NT2/D1 (cell line): ENCODE measurements at places on chromosomes 3 and 15.

DNA sequence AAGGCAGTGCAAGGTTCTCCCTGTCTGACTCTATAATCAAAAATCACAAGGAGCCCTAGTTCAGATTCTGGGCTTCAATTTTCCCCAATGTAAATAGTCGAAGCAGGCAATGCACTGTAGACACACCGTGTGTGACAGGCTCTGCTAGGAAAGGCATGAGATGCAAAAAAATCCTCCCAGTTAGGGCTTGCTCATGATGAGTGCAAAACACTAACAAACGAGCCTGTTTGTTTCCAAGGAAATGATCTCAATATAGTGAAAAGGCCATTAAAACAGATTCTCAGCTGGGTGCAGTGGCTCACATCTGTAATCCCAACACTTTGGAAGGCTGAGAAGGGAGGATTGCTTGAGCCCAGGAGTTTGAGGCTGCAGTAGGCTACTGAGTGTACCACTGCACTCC is 55.7 kb downstream of the UMPS start:
- no peak for DNase-seq

GRCh38 chr3:195450731-195451229 is 8.0 kb upstream of the ACAP2 start:
- no peak for DNase-seq

- no peak for DNase-seq
Observed at GRCh38 chr15:90191794-90192509, 9.2 kb upstream of the SEMA4B start.

GRCh38 chr3:138399766-138400165 is 34.6 kb upstream of the ESYT3 start:
- DNase-seq, result no peak

- DNase-seq, result peak; percentile 87
Observed at GRCh38 chr3:42159706-42160472, 68.7 kb downstream of the TRAK1 start.
